Renal pelvis (tissue), 12 donors: ENCODE measurements at places on chromosomes 2 and 18.
A peak's percentile ranks its signal among the peaks of the same experiment; 100 is the strongest.

GRCh38 chr2:127129937-127130336 lies 23.0 kb upstream of the BIN1 start:
- DNase-seq: no peak

GRCh38 chr18:11579916-11580315 lies 29.5 kb upstream of the SLC35G4 start:
- no peak for DNase-seq

DNA sequence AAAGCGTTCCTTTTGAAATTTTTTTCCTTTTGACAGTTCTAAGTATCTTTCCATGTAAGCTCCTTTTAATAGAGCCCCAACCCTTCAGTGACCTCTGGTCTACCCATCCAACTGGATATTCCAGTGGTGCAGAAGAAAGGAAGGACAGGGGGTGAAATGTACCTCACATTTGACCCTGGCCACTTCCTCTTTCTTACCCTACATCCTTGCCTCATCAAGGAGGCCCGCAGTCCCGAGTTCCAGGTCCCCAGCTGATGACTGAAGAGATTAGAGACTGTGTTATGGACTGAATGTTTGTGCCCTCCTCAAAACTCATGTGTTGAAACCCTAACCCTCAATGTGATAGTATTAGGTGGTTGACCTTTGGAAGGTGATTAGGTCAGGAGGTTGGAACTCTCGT lies 158.1 kb downstream of the RBM43 start:
- DNase-seq: no peak

DNA sequence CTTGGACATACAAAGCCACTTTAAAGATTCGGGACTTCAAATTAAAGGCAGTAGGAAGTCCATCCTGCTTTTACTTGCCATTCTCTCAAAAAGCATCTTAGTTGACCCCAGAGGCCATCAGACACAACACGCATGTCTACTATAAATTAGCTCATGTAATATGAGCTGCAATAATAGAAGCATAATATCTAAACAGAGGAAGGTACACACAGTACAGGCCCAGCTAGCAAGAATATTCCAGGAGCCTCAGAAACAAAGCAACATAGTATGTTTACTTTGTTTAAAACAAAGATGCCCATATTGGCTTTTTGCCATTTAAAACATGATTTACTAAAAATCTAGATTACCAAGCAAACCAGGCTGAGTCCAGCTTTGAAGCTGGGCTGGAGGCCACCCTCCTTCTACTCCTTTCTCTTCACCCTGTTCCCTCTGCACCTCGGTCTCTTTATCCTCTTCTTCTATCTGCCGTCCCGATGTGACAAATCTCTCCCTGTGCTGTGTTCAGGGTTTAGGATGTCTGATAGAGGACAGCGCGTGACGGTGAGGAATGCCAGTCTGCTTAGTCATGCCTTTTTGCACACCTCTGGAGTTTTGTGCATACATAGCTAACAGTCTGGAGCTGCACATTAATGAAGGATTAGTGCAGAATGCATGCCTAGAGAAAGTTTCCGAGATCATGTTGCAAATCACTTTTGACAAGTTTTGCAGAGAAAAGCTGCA lies 28.2 kb downstream of the DTNA start:
- peak; percentile 40 for DNase-seq

DNA sequence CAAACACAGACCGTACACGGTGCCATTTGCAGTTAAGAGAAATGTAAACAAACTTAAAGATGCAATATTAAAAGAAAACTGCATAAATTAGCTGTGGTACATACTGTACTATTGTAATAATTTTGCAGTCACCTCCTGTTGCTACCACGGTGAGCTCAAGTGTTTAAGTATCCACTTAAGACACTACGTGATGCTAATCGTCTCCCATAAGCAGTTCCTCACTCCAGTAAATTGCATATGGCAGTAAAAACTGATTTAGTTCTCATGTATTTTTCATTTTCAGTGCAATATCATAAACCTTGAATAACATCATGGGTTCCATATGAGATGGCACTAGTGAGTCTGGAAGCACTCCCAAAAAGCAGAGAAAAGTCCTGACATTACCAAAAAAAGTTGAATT lies 14.4 kb downstream of the CLEC4F start:
- DNase-seq: no peak

- DNase-seq: no peak
Observed at GRCh38 chr18:47815486-47816270, 114.8 kb downstream of the SMAD2 start.

GRCh38 chr2:30221531-30221930 lies 9.8 kb upstream of the LBH start:
- no peak for DNase-seq

DNA sequence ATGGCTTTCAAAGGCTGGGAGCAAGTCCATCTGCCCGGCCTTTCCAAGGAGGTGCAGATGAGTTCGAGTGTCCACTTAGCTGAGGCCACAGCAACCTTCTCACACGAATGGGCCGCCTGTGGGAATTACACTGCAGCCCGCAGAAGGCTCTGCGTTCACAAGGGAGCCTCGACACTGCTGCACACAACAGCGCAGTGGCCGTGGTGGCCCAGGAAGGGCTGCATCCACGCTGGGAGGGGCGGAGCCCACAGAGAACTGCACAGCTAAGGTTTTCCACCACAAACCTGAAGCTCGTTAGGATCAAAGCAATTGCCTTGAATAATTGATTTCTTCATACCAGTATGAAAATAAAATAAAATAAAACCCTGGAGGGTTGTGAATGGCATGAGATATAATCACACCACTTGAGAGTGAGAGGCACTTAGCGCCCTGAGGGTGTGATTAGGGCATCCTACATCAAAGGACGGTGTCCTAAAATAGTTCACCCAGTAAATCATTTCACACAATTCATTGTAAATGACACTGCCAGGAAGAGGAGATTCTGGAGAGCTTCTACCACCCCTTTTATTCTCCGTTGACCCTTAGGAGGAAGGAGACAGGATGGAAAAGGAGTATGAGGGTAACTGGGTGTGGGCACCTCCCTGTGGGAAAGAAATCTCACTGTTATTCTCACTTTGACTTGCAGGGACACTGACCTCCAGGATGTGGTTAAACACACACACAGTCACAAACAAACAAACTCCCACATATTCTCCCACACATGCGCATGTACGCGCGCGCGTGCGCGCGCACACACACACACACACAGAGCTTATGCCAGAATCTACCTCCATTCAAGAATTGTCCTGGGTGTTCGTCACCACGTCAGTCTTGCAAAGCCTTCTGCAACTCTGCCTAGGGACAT lies 256.6 kb upstream of the ID2 start:
- DNase-seq: no peak

DNA sequence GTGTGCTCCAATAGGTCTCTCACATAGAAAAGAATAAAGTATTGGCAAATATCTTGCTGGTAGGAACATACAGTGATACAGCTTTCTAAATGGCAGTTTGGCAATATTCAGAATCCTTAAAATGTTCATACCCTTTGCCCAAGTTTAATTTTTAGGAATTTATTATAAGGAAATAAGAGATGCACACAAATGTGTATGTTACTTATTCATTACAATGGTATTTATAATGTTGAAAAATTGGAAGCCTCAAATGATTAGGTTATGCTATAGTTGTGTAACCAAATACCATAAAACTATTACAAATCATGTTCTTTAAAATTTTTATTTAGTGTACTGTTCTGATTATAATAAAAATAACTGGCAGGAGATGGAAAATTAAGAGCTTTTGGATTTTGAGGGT lies 196.8 kb downstream of the MCFD2 start:
- no peak for DNase-seq

GRCh38 chr18:44526705-44527415 lies 153.8 kb upstream of the SETBP1 start:
- DNase-seq: no peak

GRCh38 chr2:175097297-175097696 lies 70.7 kb downstream of the ATF2 start:
- DNase-seq: no peak

DNA sequence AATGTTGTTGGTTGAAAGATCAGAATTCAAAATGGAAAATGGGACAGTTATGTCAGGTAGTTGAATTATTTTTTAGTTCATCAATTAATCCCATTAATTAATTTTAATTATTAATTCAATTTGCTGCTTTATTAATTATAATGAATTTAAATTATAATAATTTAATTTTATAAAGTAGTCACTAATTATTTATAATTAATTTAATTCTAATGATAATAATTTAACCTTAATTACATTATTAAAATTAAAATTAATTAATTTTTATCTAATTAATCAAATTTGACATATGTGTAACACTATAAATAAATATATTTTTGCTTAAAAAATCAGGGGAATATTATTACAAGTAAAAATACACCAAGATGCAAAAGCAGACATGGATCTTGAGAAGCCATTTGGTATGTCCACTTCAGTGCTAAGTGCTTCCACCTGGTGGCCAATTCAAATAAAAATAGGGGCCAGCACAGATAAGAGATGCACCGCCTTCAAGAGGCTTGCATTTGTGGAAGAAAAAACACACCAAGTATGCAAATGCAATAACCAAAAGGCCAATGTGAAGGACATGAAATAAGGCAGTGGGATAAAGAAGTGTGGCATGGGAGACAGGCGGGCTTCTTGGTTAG lies 73.2 kb downstream of the MBP start:
- no peak for DNase-seq

DNA sequence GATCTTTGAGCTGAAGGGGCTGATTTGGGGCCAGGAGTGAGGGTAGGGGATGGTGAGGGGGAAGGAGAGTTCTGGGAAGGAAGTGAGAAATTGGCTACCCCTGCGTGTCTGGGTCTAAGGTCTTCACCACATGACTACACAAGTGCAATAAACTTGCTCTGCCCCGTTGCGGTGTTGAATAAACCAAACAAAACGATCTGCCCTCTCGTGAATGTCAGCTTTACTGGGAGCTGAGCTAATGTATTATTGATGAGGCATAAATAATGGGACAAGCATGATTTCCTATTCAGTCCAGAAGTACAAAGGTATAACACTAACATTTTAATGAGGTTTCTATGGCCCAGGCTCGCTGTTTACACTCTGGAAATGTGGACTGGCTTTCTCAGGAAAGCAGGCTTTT lies 8.0 kb upstream of the CFAP221 start:
- DNase-seq: no peak

DNA sequence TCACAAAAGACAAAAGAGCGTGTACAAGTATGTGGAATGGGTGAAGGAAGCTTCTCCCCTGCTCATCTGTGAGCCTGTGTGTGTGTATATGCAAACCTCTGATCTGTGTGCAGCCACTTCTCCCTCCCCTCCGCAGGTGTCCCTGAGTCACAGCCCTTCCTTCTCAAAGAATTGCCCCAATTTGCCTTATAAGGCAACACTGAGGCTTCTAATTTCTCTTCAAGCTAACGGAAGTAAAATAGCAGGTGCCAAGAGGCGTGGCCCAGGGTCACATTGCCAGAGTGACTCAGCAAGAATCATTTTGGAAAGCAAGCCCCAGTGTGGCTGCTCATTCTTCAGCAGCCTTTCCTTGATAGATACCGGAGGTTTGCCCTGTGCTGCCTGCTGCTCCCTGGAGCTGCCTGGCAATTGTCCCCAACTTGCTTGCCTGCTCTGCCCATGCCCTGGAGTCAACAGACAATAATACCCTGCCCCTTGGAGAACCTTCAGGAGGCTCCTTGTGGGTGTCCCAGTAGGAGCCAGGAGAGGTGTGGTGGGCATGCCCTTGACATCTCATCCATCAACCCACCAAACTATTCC lies 37.3 kb upstream of the BMP10 start:
- no peak for DNase-seq

DNA sequence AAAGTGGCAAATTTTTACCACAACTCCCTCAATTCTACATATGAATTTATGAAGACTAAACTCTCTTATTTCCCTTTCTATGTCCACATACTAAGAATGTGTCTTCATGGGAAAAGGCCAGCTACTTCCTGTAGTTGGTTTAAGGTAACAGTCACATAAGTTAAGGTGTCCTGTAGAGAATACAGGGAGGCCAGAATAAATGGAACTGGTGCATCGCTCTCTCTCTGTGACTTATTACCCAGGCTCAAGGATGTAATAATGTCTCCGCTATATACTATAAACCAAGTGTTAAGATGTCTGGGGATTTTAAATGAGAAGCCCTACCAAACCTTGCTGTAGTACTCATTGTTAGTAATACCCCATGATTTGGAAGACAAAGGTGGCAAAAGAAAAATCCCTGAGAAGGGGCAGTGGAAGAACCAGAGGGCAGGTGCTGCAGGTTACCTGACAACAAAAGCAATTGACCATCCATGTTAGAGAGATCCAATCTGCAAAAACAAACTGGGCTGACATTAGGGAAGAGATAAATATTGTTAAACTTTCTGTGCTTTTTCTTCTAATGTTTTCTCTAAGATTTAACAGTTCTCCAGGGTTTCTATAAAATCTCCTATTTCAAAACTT lies 372.8 kb downstream of the TMX3 start:
- no peak for DNase-seq

- DNase-seq: no peak
Observed at GRCh38 chr2:26076001-26076587, 42.2 kb downstream of the RAB10 start.

DNA sequence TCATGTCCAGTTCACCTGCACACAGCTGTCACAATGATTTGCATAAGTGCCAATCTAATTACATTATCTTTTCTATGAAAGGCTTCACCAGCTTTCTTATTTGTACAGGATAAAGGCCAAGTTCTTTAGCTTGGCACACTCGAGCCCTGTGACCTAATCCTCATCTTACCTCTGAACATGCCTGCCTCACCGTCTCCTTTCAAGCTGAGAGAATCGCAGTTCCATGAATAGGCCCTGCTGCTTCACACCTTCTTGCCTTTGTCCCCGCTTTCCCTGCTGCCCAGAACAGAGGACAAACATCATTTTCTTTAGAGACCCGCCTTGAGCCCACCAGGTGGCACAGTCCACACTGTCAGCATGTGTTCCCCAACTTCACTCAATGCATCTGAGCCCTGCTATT lies 1094.7 kb downstream of the BCL11A start:
- no peak for DNase-seq

DNA sequence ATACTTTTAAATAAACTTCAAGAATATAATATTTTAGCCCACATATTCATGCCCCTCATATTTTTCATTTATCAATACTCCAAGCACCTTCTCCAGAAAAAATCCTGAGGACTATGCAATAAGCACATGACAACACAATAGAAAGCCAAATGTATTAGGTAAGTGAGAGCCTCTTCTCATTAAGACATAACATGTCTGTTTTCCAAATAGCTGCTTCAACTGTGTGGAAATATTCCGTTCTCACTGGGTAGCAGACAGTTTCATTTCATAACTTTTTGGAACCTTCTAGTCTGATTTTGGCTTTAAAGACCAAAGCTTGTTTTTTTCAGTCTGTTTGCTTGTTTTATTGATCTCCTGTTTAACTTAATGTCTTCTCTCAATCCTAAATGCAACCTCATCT lies 137.8 kb downstream of the PIK3C3 start:
- no peak for DNase-seq

GRCh38 chr2:85501248-85501647 lies 37.7 kb upstream of the MAT2A start:
- DNase-seq: no peak

GRCh38 chr18:69097349-69097748 lies 299.5 kb downstream of the CCDC102B start:
- DNase-seq: no peak

- no peak for DNase-seq
Observed at GRCh38 chr18:46566111-46566510, 90.9 kb downstream of the LOXHD1 start.

- no peak for DNase-seq
Observed at GRCh38 chr2:198441901-198442300, 637.5 kb downstream of the PLCL1 start.

- DNase-seq: peak; percentile 60
Observed at GRCh38 chr18:79507076-79507545, 111.4 kb downstream of the NFATC1 start.

GRCh38 chr2:48496849-48497248 lies 33.1 kb upstream of the STON1 start:
- DNase-seq: no peak
